ENCODE measurements at places on chromosomes 11 and 22. TPM values are rescaled to one million over a fixed set of nuclear protein-coding genes. Genes with fewer than 3 reads are reported as not detected.
A peak's percentile ranks its signal among the peaks of the same experiment; 100 is the strongest.

Gene TTC38
- total RNA-seq: 593 TPM

GRCh38 chr11:122105044-122105758 is 10.8 kb downstream of the BLID start:
- no peak for DNase-seq

Gene KRTAP5-9
- 2.0 TPM for total RNA-seq

DNA sequence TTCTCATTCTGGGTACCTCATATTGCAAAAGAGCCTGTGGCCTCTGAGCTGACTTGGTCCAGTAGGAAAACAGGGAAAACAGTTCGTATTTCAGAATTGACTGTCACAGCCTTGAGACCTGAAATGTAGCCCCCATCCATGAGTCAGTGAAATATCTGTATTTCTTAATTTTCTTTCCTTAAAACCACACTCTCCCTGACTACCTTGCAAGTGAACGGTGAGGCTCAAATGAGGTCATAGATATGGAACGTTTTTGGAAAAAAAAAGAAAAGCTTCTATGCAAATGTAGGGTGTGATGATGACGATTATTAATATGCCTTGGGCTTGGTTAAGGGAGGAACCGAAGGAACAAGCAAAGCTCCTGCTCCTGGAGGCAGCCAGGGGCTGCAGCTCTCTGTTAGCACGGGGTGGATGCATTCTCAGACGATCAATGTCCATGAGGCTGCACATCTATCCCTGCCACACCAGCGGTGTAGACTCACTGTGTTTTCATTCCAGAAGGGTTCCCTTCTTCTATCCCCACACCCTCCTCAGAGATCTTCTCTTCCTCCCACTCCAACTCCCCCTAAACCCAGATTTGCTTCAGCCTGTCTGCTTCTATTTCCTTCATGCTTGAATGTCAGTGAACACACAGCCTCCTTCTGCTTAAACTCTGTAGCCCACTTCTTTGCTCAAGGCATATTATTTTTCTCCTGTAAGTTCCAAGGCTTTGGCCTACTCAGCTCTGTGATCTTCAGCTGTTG is 29.2 kb upstream of the SCN3B start:
- no peak for DNase-seq

DNA sequence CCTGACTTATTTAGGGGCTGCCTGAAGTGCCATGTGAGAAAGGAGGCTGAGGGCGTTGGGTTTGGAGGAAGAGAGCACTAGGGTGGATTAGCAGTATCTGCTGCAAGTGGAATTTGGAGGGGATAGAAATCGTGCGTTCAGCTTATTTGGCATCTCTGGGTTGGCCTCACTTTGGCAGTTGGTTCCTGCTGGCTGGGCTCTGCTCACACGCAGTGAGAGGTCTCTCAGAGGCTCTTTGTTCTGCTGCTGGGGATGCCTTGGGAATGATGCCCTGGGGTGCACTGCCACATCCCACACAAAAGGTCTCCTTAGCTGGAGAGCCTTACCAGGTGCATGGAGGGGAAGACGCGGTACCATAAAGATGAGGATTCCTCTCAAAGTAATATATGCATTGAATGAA is 17.7 kb upstream of the MICAL2 start:
- peak; percentile 13 for DNase-seq

GRCh38 chr11:45572354-45573123 is 92.9 kb downstream of the CHST1 start:
- no peak for DNase-seq

Gene CCDC73
- not detected for total RNA-seq

Gene SVIP
- 12.4 TPM for total RNA-seq

Gene FAM83F
- 57.1 TPM for total RNA-seq

Gene PICALM
- 256 TPM for total RNA-seq

- DNase-seq: no peak
Measured at GRCh38 chr11:19059833-19060232, 684 bp downstream of the MRGPRX2 start.

Gene OR5A2
- total RNA-seq: not detected

- DNase-seq: peak; percentile 70
Measured at GRCh38 chr22:22684580-22685561, 40.5 kb downstream of the GGTLC2 start.

GRCh38 chr11:57647372-57647771 is 2.3 kb downstream of the YPEL4 start:
- no peak for DNase-seq

Gene DBX1
- total RNA-seq: not detected

Gene SLC22A12
- total RNA-seq: not detected

GRCh38 chr11:32307913-32308312 is 127.4 kb downstream of the WT1 start:
- no peak for DNase-seq

DNA sequence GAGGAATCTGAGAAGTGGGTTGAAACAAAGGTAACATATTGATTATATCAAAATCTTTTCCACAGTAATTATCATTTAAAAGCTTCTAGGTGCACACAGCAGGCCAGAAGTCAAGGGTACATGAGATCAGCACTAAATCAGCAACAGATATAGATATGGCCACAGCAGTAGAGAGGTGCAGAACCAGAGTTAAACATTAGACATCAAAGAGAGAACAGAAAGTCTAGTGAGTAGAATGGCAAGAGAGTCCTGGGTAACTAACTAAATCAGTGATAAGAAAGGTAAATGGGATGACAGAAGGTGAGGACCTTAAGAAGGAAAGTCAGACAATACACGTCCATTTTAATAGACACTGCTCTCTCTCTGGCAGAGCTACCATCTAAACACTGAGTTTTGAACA is 119.5 kb upstream of the GRIA4 start:
- no peak for DNase-seq

DNA sequence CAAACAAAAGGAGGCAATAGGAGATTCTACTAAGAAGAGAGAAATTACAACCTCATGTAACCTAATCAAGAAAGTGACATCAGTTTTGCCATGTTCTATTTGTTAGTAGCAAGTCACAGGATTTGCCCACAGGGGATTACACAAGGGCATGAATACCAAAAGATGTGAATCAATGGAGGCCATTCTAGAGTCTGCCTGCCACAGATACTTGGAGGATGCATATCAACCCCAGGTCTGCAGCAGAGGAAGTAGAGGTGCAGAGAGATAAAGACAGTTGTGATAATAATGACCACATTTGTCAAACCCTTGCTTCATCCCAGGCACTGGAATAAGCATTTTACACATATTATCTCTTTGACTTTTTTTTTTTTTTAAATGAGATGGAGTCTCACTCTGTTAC is 2.4 kb upstream of the ASCC2 start:
- DNase-seq: no peak

GRCh38 chr11:106329273-106330018 is 252.0 kb downstream of the AASDHPPT start:
- DNase-seq: no peak

DNA sequence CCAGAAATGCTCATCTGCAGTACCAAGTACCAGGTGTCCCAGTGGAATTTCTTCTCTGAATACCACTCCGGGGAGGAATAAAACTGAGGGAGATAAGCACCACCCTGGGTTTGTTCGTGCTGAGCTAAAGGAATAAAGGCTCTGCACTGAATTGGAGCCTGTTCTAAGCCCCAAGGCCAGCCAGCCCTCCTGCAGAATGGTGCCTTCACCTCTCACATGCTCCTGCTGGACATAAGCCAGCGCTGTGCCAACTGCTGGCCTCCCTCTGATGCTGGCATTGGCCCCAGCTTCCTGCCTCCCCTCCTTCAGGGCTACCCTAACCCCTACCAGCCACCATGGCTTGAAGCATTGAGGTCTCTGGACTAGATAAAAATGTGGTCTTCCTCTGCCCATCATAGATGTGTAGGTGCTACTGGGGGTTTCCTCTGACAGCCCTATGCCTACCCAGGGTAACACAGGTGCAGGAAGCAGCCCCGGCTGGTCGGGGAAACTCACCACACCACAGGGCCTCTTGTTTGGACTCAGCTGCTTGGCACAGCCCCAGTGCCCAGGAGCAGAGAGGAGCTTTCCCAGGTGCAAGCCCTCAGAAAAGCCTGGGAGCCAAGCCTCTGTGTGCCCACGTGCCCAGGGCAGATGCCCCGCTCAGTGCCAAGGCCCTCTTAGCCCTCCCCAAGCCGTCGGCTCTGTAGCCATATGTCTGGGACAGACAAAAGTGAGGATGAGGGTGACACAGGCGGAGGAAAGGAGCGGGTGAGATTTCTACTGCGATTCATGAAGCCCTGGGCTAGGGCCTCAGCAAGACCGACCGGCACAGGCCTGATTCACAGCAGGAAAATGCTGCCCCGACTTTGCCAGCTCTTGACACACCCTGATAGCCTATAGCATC is 34.1 kb upstream of the JAM3 start:
- no peak for DNase-seq
